ENCODE measurements at places on chromosomes 7 and 10.

GRCh38 chr10:27620430-27621397 is 116.6 kb downstream of the RAB18 start:
- no peaks in the 10 kb centered on the region for H3K4me1 ChIP-seq
- no peaks in the 10 kb centered on the region for H3K27me3 ChIP-seq
- no peak overlapping the region for H3K4me3 ChIP-seq
- no peak overlapping the region for H3K27ac ChIP-seq
- no peaks in the 10 kb centered on the region for H3K36me3 ChIP-seq
- DNase-seq = no peak

- H3K27ac ChIP-seq = no peak overlapping the region
- DNase-seq = no peak
- H3K4me3 ChIP-seq = no peak overlapping the region
- no peaks in the 10 kb centered on the region for H3K27me3 ChIP-seq
- H3K36me3 ChIP-seq = peaks cover 4% of the 10 kb centered on the region
- H3K4me1 ChIP-seq = no peaks in the 10 kb centered on the region
These were observed 75.8 kb downstream of the MPLKIP start for GRCh38 chr7:40058636-40059035.

GRCh38 chr10:18273039-18273438 is 132.8 kb downstream of the CACNB2 start:
- H3K27me3 ChIP-seq = peaks cover 21% of the 10 kb centered on the region
- DNase-seq = no peak
- no peak overlapping the region for H3K4me3 ChIP-seq
- no peak overlapping the region for H3K27ac ChIP-seq
- no peaks in the 10 kb centered on the region for H3K36me3 ChIP-seq
- no peaks in the 10 kb centered on the region for H3K4me1 ChIP-seq

- H3K4me1 ChIP-seq = no peaks in the 10 kb centered on the region
- H3K27me3 ChIP-seq = no peaks in the 10 kb centered on the region
- no peak for DNase-seq
- H3K4me3 ChIP-seq = no peak overlapping the region
- H3K36me3 ChIP-seq = peaks cover 80% of the 10 kb centered on the region
These were observed 34.9 kb downstream of the ITGB1 start for GRCh38 chr10:32923134-32923533.

DNA sequence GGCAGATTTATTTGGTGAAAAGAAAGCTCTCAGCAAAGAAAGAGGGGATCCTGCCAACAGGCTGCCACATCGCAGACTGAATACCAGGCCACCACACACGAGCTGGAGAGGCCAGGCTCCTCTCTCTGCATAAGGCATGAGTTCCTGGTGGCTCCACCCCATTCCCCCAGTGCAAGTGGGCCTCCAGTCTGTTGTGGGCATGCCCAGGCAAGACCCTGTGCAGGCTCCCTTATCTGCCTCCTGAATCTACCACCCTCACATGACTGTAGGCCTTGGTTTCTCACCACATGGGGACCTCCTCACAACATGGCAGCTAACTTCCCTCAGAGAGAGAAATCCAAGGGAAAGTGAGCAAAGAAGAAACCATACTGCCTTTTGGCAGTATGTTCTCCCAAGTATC is 26.7 kb upstream of the CUL1 start:
- peaks cover under 1% of the 10 kb centered on the region for H3K4me1 ChIP-seq
- no peak for DNase-seq
- H3K4me3 ChIP-seq = no peak overlapping the region
- H3K27ac ChIP-seq = no peak overlapping the region
- H3K36me3 ChIP-seq = no peaks in the 10 kb centered on the region
- no peaks in the 10 kb centered on the region for H3K27me3 ChIP-seq

- DNase-seq = no peak
- H3K4me3 ChIP-seq = no peak overlapping the region
- H3K4me1 ChIP-seq = no peaks in the 10 kb centered on the region
- H3K27ac ChIP-seq = no peak overlapping the region
- peaks cover 6% of the 10 kb centered on the region for H3K27me3 ChIP-seq
These were observed 8.8 kb upstream of the OR6V1 start for GRCh38 chr7:143043391-143043790.

GRCh38 chr10:130194194-130194990 is 58.2 kb downstream of the GLRX3 start:
- H3K4me1 ChIP-seq = no peaks in the 10 kb centered on the region
- no peak for DNase-seq
- no peak overlapping the region for H3K4me3 ChIP-seq
- no peak overlapping the region for H3K27ac ChIP-seq
- no peaks in the 10 kb centered on the region for H3K27me3 ChIP-seq
- H3K36me3 ChIP-seq = no peaks in the 10 kb centered on the region

GRCh38 chr10:4776234-4776638 is 49.8 kb upstream of the AKR1E2 start:
- no peak for DNase-seq
- no peak overlapping the region for H3K4me3 ChIP-seq
- no peak overlapping the region for H3K27ac ChIP-seq
- no peaks in the 10 kb centered on the region for H3K36me3 ChIP-seq

DNA sequence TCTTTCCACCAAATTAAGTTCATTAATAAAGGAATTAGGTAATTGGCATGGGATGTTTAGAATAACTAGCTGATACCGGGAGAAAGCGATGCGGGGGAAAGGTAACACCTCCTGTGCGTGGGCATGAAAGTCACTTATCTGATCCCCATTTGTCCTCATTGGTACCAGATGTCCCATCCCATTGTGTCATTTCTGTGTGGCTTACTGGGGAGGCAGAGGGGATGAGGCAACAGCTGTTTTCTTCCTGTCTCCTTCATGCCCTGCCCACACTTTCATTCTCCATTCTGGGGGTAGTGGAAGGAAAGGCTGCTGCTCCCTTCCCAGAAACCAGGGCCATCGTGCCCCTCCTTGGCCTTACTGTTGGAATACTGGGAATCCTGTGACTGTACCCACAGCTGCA is 27.1 kb downstream of the EEPD1 start:
- DNase-seq = no peak
- no peaks in the 10 kb centered on the region for H3K4me1 ChIP-seq
- H3K27me3 ChIP-seq = no peaks in the 10 kb centered on the region
- H3K36me3 ChIP-seq = no peaks in the 10 kb centered on the region
- no peak overlapping the region for H3K27ac ChIP-seq

- DNase-seq = no peak
- peak overlapping the region; percentile 87 for H3K4me3 ChIP-seq
- peak overlapping the region; percentile 98 for H3K27ac ChIP-seq
- no peaks in the 10 kb centered on the region for H3K36me3 ChIP-seq
These were observed 43.4 kb downstream of the LDB3 start for GRCh38 chr10:86711513-86712316.

DNA sequence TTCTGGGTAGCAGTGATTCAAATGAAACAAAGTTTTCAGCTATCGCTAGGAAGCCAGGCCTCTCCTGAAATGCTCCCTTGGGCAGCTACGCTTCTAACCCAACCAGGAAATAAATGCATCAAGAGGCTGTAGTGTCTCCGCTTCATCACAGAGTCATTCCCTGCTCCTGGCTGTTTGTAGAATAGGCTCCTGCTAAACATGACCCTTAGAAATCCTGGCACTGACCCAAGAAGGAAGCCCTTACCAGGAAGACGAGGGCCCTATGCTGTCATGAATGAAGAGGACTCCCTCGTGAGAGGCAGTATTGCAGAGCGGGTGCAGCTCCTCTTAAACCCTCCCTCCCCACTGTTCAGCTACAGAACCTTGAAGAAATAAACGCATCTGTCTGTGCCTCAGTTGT is 48.3 kb downstream of the NOD1 start:
- no peaks in the 10 kb centered on the region for H3K27me3 ChIP-seq
- 0 out of 2 replicates have a peak, but pooled peaks cover 3% of the 10 kb centered on the region for H3K4me1 ChIP-seq
- no peaks in the 10 kb centered on the region for H3K36me3 ChIP-seq
- no peak for DNase-seq
- no peak overlapping the region for H3K27ac ChIP-seq

- no peaks in the 10 kb centered on the region for H3K27me3 ChIP-seq
- H3K27ac ChIP-seq = peak overlapping the region; percentile 94
- peaks cover 33% of the 10 kb centered on the region for H3K36me3 ChIP-seq
- peak overlapping the region; percentile 99 for H3K4me3 ChIP-seq
These were observed 570 bp downstream of the BMS1 start for GRCh38 chr10:42783181-42783549.

DNA sequence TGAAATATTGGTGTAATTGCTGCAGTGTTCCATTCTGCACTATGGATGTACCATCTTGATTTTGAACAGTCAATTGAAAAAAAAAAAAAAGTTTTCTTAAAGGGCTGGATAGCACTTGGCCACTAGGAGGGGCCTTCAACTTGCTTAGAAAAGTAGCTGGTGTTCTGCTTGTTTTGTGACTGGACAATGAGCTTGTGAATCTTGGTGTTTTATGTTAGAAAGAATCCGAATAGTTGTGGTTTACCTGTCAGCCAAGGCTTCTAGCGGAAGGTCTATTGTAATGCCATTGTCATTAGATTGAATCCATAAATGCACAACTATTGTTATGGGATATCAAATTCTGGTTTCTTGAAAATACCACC is 77.1 kb downstream of the BMPER start:
- H3K27me3 ChIP-seq = no peaks in the 10 kb centered on the region
- no peak overlapping the region for H3K4me3 ChIP-seq
- no peak overlapping the region for H3K27ac ChIP-seq
- no peaks in the 10 kb centered on the region for H3K36me3 ChIP-seq
- H3K4me1 ChIP-seq = peaks cover 8% of the 10 kb centered on the region

GRCh38 chr10:116684781-116685180 is 57.6 kb downstream of the HSPA12A start:
- H3K36me3 ChIP-seq = no peaks in the 10 kb centered on the region
- H3K27ac ChIP-seq = no peak overlapping the region
- H3K4me3 ChIP-seq = no peak overlapping the region

GRCh38 chr7:154644366-154644765 is 358.6 kb downstream of the PAXIP1 start:
- no peaks in the 10 kb centered on the region for H3K4me1 ChIP-seq
- no peaks in the 10 kb centered on the region for H3K27me3 ChIP-seq
- H3K27ac ChIP-seq = no peak overlapping the region
- H3K36me3 ChIP-seq = no peaks in the 10 kb centered on the region
- H3K4me3 ChIP-seq = no peak overlapping the region

GRCh38 chr10:43980313-43980712 is 331.6 kb upstream of the ZNF32 start:
- no peaks in the 10 kb centered on the region for H3K4me1 ChIP-seq
- no peak for DNase-seq
- no peaks in the 10 kb centered on the region for H3K36me3 ChIP-seq
- no peak overlapping the region for H3K4me3 ChIP-seq
- peaks cover 5% of the 10 kb centered on the region for H3K27me3 ChIP-seq
- H3K27ac ChIP-seq = no peak overlapping the region

- no peak for DNase-seq
- no peaks in the 10 kb centered on the region for H3K36me3 ChIP-seq
- H3K27me3 ChIP-seq = no peaks in the 10 kb centered on the region
- H3K4me1 ChIP-seq = no peaks in the 10 kb centered on the region
- no peak overlapping the region for H3K27ac ChIP-seq
These were observed 91.6 kb upstream of the CXCL12 start for GRCh38 chr10:44476409-44477045.

- H3K4me3 ChIP-seq = no peak overlapping the region
- peaks cover 10% of the 10 kb centered on the region for H3K27me3 ChIP-seq
- no peaks in the 10 kb centered on the region for H3K36me3 ChIP-seq
- no peak for DNase-seq
- H3K4me1 ChIP-seq = no peaks in the 10 kb centered on the region
- no peak overlapping the region for H3K27ac ChIP-seq
These were observed 1.1 kb downstream of the TMEM273 start for GRCh38 chr10:49187044-49187484.

GRCh38 chr10:127123626-127124025 is 72.8 kb downstream of the INSYN2A start:
- DNase-seq = no peak
- H3K27me3 ChIP-seq = no peaks in the 10 kb centered on the region
- H3K4me3 ChIP-seq = no peak overlapping the region
- no peaks in the 10 kb centered on the region for H3K4me1 ChIP-seq

DNA sequence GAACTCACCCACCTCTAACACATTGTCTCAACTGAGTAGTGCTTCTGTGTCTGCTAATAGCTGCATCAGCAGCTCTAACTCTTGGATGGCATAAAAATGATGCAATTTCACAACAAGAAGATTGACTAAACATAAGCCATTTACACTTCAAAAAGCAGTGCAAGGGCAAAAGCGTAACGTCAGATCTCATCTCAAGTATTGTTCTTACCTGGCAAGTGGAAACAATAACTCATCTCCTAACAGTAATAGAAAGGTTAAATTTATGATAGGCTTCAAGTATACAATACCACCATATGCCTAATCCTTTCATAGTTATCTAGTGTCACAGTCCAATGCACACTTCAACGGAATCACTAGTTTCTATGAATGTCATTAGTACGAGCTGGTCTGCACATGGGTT is 14.8 kb downstream of the TPK1 start:
- no peaks in the 10 kb centered on the region for H3K27me3 ChIP-seq
- no peak overlapping the region for H3K4me3 ChIP-seq
- no peaks in the 10 kb centered on the region for H3K36me3 ChIP-seq
- no peak overlapping the region for H3K27ac ChIP-seq
- DNase-seq = no peak
- H3K4me1 ChIP-seq = peaks cover 5% of the 10 kb centered on the region

GRCh38 chr7:45595809-45596664 is 21.9 kb downstream of the ADCY1 start:
- peaks cover 8% of the 10 kb centered on the region for H3K27me3 ChIP-seq
- no peak overlapping the region for H3K4me3 ChIP-seq
- DNase-seq = no peak
- H3K27ac ChIP-seq = no peak overlapping the region

DNA sequence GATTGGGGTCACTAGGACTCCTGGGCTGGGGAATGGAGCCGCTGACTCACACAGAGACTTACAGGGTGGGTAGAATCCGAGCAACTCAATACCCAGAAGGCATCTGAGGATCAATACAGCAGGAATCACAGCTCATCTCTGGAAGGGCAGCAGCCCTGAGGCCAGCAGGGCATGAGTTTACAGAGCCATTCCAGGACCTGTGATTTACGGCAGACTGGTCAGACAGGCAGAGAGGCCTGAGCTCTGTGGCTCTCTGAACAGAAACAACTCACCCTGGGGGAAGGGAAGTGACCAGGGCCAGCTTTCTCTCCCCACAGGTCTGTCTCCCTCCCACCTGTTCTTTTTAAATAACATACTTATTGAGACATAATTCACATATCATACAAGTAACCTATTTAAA is 88.2 kb upstream of the CXCL12 start:
- H3K36me3 ChIP-seq = no peaks in the 10 kb centered on the region
- no peaks in the 10 kb centered on the region for H3K4me1 ChIP-seq
- no peak for DNase-seq
- H3K27ac ChIP-seq = no peak overlapping the region
- no peaks in the 10 kb centered on the region for H3K27me3 ChIP-seq
- H3K4me3 ChIP-seq = no peak overlapping the region

GRCh38 chr7:34123316-34123715 is 218.0 kb downstream of the BMPER start:
- no peak overlapping the region for H3K4me3 ChIP-seq
- H3K36me3 ChIP-seq = no peaks in the 10 kb centered on the region
- H3K27ac ChIP-seq = no peak overlapping the region
- H3K4me1 ChIP-seq = no peaks in the 10 kb centered on the region
- DNase-seq = no peak

- H3K4me3 ChIP-seq = no peak overlapping the region
- DNase-seq = no peak
- H3K36me3 ChIP-seq = no peaks in the 10 kb centered on the region
- H3K4me1 ChIP-seq = no peaks in the 10 kb centered on the region
- H3K27me3 ChIP-seq = peaks cover 17% of the 10 kb centered on the region
- H3K27ac ChIP-seq = no peak overlapping the region
These were observed 306.8 kb downstream of the SDK1 start for GRCh38 chr7:3607847-3608246.

GRCh38 chr10:58781873-58782488 is 269.3 kb downstream of the BICC1 start:
- no peaks in the 10 kb centered on the region for H3K36me3 ChIP-seq
- H3K4me3 ChIP-seq = no peak overlapping the region
- no peaks in the 10 kb centered on the region for H3K4me1 ChIP-seq
- H3K27me3 ChIP-seq = no peaks in the 10 kb centered on the region
- DNase-seq = peak; percentile 47
- H3K27ac ChIP-seq = no peak overlapping the region
